ENCODE measurements at places on chromosomes 1 and 21.
A peak's percentile ranks its signal among the peaks of the same experiment; 100 is the strongest.

- DNase-seq = no peak
These were observed 100.1 kb upstream of the SLC45A1 start for GRCh38 chr1:8217809-8218208.

GRCh38 chr1:67352211-67352610, 44.5 kb downstream of the IL12RB2 start:
- no peak for DNase-seq

GRCh38 chr1:57711326-57711725, 287.5 kb upstream of the DAB1 start:
- no peak for DNase-seq

DNA sequence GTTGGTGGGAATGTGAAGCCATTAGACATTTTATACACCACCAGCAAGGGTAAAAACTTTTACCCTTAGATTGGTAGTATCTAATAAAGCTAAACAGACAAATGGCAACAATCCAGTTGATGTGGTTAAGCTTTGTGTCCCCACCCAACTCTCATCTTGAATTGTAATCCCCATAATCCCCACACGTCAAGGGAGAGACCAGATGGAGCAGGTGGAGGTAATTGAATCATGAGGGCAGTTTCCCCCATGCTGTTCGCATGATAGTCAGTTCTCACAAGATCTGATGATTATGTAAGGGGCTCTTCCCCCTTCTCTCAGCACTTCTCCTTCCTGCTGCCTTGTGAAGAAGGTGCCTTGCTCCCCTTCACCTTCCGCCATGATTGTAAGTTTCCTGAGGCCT, 602.3 kb downstream of the NUF2 start:
- DNase-seq = no peak

GRCh38 chr1:115322631-115323030, 15.4 kb downstream of the NGF start:
- peak; percentile 81 for DNase-seq

DNA sequence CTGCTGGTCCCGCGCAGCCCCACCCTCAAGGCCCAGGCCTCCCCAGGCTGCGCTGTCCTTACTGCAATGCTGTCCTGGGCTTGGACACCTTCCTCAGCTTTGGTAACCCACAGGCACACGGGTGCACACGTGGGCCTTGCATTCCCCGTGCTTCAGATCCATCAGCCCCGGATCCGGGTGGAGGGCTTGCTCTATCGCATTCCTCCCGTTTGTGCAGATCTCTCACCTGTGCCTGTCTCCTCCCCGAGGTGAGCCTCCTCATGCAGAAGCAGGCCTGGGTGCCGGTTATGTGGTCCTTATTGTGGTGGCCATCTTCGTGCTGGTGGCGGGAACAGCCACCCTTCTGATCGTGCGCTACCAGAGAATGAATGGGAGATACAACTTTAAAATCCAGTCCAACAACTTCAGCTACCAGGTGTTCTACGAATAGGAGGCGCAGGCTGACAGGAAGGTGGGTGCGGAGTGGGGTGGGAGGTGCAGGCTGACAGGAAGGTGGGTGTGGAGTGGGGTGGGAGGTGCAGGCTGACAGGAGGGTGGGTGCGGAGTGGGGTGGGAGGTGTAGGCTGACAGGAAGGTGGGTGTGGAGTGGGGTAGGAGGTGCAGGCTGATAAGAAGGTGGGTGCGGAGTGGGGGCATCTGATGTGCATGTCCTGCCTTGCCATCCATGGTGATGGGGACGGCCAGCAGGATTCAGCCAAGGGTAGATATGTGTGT, 66.2 kb downstream of the UMODL1 start:
- DNase-seq = no peak

- no peak for DNase-seq
These were observed 167.1 kb upstream of the OLFM3 start for GRCh38 chr1:102163799-102164198.

DNA sequence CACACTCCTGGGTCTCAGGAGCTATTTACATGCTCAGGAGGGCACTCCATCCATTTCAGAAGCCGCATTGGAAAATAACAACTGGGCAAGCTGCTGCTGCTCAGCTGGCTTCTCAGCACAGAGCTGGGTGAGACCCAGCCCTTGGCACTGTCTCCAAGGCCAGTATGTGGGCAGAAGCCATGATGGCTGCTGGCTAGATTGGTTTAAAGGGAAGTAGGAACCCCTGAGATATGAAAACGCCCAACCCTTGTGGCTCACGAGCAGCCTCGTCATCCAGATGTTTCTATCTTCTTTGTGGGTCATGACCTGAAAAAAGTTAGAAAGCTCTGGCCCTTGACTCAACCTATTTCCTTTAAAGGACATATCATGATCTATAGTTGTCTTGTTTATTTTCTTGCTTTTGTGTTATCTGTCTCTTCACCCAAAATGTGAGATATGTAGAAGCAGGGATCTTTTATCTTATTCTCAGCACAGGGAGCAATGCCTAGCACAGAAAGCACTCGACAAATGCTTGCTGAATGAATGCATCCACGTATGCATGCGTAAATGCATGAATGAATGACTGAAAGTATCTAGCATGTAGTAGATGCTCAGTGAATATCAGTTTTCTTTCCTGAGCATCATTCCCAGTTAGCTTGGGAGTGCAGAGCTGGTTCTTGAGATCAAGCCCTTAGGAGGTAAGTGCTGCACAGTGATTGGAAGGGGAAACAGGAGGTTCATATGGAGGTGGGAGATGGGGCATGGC, 11.6 kb downstream of the MYBPH start:
- DNase-seq = peak; percentile 7

DNA sequence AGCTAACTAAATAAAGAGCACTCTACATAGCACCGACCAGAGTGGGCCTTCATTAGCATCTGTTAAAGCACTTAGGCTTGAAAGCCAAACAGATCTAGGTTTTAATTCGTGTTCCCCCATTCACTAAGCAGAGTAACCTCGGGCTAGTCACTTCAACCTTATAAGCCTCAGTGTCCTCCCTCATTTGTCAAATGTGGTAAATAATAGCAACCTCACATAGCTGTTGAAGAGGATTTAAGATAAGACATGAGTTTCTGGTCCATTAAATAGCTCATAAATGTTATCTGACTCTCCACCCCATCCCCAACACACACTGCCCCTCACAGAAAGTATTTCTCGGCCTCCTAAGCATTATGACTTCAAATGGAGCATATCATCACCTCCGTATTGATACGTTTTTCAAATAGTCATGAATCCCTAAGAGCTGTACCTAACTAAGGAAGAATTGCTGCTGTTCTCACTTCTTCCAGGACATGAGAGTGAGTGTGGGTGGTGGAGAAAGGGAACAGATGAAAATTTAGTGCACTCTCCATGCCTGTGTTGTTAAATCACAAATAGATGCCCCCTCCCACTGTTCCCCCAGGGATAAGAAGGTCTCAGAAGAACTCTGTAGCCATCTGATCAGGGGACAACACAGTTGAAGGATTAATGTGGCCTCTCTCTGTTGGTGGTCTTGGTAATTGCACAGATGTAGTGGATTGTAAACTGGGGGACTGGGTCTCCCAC, 47.6 kb downstream of the PLPP3 start:
- DNase-seq = no peak

DNA sequence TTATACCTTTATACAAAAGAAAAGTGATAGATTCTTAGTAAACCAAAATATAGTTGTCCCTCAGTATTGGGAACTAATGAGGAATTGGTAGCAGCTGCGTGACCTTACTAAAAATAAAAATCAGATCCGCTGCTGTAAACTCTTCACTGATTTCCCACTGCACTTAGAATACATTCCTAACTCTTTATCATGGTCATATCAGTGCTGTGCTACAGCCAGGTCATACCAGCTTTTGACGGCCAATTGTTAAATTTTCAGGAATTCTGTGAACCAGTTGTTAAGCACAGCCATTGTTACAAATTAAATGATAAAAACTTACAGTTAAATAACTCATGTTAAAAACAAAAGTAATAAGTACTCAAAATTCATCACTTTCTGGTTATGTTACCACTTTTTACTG, 245.3 kb downstream of the GPR52 start:
- no peak for DNase-seq

DNA sequence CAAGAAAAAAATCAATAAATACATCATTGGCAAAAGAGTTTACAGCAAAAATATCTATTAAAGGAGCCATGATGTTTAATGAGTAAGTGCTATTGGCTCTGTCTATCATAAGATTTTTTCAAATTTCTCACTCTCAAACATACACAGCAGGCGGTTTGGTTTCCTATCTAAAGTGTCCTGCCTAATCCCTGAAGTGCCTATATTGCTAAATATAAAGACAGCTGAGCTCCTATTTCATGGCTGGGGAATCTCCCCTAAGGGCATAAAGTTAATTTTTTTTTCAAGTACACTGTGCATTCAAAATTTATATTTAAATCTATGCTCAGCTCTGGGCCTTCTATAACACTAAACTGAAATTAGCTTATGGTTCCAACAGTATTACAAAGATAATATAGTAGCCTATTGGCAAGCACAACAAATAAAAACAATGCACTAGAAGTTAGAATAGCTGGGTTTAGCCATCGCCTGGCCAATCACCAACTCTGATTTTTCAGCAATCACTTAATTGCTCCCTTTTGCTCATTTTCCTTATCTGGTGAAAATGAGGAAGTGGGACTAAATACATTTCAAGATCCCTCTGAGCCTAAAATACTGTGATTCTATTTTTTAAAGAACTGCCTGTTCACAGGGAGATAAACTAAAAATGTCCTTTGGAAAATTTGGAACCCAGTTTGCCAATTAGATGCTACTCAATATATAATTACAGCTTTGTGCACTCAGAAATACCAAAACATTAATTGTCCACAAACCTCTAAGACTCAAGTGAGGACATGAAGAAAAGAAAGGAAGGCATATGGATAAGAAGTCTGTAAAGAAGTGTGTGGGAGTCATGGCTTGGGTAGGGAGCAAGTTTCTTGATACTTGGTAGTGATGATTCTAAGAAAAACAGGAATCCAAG, 62.5 kb downstream of the WDR64 start:
- no peak for DNase-seq

All from HCEC 1CT (cell line).